ENCODE measurements at places on chromosomes 1 and 21.

DNA sequence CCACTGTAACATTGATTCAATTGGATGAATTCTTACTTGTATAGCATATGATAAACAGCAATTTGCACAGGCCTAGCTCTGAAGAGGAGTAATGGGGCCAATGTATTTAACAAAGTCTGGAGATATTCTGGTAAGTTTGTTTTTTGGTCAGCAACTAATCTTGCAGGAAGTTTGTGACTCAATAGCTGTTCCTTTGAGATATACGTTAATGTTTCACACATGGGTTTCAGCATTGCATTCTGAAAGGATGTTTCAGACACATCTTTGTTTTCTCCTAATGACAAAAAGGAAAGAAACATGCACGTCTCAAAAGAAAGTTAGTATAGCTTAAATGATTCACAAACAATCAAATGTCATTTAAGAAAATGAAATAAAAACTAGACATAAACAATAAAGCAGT lies 49.0 kb downstream of the LTN1 start:
- no peak for DNase-seq

DNA sequence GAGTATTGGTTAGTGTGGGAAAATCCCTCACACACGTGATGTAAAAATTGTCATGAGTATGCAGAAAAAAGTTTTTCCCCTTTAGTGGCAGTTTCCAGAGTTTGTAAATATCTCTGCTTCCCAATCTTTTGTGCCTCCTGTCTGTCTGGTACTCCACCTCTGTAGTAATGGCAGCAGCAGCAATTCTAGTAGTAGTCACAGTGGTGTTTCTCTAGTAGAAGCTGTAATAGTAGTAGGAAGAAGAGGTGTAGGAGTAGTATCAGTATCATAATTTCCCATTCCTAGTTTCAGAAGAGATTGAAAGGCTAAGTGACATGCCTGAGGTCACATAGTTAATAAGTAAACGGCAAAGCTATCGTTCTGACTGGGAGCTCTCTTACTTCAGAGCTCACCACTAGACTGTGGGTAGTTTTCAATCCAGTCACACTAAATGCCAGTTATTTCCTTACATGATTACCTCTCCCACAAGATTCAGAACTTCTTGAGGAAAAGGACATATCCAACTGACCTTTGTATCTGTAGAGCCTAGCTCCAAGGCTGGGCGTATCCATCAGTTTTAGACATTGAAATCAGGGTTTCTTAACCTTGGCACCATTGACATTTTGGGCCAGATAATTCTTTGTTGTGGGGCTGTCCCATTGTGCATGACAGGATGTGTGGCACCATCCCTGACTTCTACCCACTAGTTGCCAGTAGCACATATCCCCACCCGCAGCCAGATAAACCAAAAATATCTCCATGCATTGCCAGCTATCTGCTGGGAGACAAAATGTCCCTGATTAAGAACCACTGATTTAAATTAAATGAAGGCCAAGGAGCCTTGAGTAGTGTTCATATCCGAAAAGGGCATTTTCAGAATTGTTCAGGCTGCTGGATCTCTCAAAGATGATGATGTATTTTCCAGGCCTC lies 135.9 kb downstream of the FGGY start:
- DNase-seq, result no peak

DNA sequence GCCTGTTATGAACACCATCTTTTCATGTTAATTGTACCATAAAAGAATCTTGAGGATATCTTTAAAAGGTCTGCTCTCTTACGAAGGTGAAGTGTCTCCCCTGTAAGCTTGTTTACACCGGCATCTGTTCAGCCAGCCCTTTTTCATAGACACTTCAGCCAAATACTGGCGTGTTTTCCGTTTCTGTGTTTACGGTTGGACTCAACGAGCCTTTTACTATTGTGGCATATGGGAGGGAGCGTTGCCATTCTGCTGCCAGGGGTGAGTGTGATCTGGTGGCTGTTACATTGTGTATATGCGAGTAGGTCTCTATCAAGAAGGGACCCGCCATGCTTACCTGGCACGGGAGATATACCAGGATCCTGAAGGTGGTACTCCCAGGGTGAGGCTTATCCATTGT lies 433.8 kb downstream of the CAMTA1 start:
- no peak for DNase-seq

DNA sequence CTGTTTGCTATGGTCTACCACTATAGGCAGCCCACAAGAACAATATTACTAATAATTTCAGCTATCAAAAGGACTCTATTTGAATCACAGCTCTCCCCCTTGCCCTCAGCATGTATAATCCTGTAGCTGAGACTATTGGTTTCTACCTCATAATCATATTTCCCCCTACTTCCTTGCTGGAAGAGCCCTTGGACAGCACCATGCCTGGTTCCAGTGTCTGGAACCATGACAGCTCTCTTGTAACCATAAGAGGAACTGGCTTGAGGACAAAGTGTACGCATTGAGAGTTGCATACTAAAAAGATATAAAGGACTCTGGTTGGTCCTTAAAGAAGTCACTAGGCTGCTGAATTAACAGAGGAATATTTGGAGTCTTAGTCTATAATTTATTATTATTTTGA lies 110.7 kb upstream of the ZRANB2 start:
- no peak for DNase-seq

All from activated T-cell treated with anti-CD3 and anti-CD28 coated beads, Interleukin-2, amount 50 U/mL, for 1 hour (primary cell).